ENCODE measurements at places on chromosomes 3 and 15.

DNA sequence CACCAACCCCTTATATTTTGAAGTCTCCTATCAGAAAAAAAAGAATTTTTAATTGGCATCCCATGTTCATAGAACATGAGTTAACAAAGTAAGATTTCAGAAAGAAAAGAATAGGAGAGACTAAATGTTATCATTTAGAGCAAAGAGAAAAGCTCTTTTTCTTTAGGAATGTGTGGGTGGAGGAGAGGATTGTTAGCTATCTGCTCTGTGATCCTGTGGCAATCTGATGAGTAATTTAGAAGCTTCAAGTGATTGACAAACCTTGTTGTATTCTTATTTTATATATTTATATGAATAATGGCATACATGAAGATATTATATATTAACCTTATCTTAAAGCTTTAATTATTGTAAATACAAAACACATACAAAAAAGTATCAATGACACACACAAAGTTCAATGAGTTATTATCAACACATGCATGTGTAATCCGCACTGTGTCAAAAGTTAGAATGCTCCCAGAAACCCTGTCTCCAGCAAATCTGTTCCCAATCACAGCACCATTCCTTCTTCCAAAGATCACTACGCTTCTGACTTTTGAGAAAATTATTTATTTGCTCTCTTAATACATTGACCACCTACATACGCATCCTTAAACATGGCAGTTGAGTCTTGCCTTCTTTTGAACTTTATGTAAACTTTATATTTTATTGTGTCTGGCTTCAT lies 907.4 kb downstream of the MCTP2 start:
- no peaks in the 10 kb centered on the region for H3K27me3 ChIP-seq
- no peaks in the 10 kb centered on the region for H3K4me1 ChIP-seq
- DNase-seq: no peak
- H3K27ac ChIP-seq: no peak overlapping the region
- H3K4me3 ChIP-seq: no peak overlapping the region
- no peaks in the 10 kb centered on the region for H3K36me3 ChIP-seq

DNA sequence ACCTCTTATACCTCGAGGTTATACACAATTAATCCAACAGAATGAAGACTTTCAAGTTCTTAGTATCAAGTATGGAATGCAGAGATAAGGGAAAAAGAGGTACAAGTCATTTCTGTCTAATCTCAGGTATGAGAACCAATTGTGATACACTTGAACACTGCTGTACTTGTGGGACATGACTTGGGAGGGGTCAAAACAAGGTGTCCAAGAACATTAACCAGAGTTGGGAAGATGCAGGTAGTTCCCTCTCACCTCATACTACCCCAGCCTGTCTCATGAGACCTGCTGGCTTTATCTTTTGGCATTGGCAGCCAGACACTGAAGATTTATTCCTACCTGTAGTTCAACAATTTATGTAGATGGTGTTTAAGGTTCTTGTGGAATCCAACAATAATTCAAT lies 209.7 kb downstream of the NR1D2 start:
- H3K27me3 ChIP-seq: no peaks in the 10 kb centered on the region
- no peak overlapping the region for H3K27ac ChIP-seq
- no peak for DNase-seq
- H3K36me3 ChIP-seq: no peaks in the 10 kb centered on the region
- no peaks in the 10 kb centered on the region for H3K4me1 ChIP-seq

DNA sequence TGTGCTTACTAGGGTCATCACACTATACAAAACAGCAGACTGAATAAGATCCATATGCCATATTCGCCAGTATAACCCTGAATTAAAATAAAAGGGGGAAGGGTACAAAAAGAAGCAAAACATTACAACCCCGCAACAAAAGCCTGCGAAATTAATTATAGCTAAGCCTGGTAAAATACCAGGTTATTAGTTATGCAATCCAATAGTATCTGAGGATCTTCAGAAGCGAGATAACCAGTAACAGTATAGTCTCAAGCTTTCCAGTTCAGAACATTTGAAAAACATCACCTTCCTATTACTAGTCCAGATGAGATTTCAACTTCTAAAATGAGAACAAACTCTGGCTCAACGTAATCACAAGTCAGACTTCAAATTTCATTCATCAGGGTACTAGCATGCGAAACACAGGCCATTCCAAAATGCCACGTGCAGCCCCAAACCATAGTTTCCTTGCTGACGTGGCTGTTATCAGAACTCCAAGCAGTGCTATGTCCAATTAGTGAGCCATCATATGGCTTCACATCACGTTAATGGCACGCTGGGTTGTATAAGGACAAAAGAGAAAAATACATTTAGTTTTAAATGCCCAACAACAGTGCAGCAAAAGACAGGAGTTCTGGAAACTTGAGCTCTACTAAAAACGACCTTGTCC lies 1.1 kb downstream of the SSR3 start:
- H3K27ac ChIP-seq: peak overlapping the region; percentile 96
- peaks cover 36% of the 10 kb centered on the region for H3K36me3 ChIP-seq
- no peaks in the 10 kb centered on the region for H3K27me3 ChIP-seq

GRCh38 chr3:67691926-67692325 lies 37.5 kb upstream of the SUCLG2 start:
- H3K4me1 ChIP-seq: no peaks in the 10 kb centered on the region
- DNase-seq: no peak
- no peaks in the 10 kb centered on the region for H3K36me3 ChIP-seq

- no peak overlapping the region for H3K4me3 ChIP-seq
- H3K27ac ChIP-seq: no peak overlapping the region
- peaks cover 24% of the 10 kb centered on the region for H3K4me1 ChIP-seq
- H3K36me3 ChIP-seq: no peaks in the 10 kb centered on the region
- H3K27me3 ChIP-seq: no peaks in the 10 kb centered on the region
These were observed 1.5 kb upstream of the RASSF1 start for GRCh38 chr3:50341996-50342650.

GRCh38 chr3:111802700-111803099 lies 56.4 kb upstream of the PHLDB2 start:
- no peaks in the 10 kb centered on the region for H3K36me3 ChIP-seq
- DNase-seq: no peak
- peak overlapping the region; percentile 84 for H3K27ac ChIP-seq
- no peak overlapping the region for H3K4me3 ChIP-seq
- peaks cover 19% of the 10 kb centered on the region for H3K4me1 ChIP-seq

GRCh38 chr3:354432-354831 lies 157.9 kb downstream of the CHL1 start:
- H3K4me1 ChIP-seq: peaks cover 12% of the 10 kb centered on the region
- no peak overlapping the region for H3K4me3 ChIP-seq
- H3K27me3 ChIP-seq: no peaks in the 10 kb centered on the region
- no peak overlapping the region for H3K27ac ChIP-seq

DNA sequence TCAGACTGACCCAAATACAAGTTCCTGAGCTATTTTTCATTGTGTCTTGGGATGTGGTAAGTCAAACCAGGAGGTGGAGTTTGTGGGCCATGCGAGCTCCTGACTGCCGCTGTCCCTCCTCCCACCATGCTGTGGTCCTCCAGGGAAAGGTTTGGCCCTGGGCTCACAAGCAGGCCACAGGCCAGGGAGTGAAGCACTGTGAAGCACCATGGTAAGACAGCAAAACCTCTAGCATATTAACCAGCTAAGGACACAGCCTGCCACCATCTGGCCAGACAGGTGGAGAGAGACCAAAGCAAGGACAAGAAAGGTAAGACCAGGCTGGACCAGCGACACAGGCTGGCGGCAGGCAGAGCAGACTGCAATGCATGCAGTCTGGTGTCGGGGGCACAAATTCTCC lies 15.3 kb downstream of the RAB43 start:
- H3K4me3 ChIP-seq: no peak overlapping the region
- no peak for DNase-seq
- no peaks in the 10 kb centered on the region for H3K4me1 ChIP-seq
- no peak overlapping the region for H3K27ac ChIP-seq

GRCh38 chr15:91284758-91285466 lies 184.9 kb downstream of the SV2B start:
- H3K4me1 ChIP-seq: no peaks in the 10 kb centered on the region
- H3K27me3 ChIP-seq: no peaks in the 10 kb centered on the region
- H3K27ac ChIP-seq: no peak overlapping the region
- DNase-seq: no peak
- H3K36me3 ChIP-seq: no peaks in the 10 kb centered on the region

GRCh38 chr15:33161209-33161608 lies 33.3 kb downstream of the FMN1 start:
- DNase-seq: no peak
- no peaks in the 10 kb centered on the region for H3K4me1 ChIP-seq
- no peaks in the 10 kb centered on the region for H3K36me3 ChIP-seq

- no peak for DNase-seq
- H3K27me3 ChIP-seq: no peaks in the 10 kb centered on the region
- H3K27ac ChIP-seq: no peak overlapping the region
- no peaks in the 10 kb centered on the region for H3K36me3 ChIP-seq
- no peaks in the 10 kb centered on the region for H3K4me1 ChIP-seq
- no peak overlapping the region for H3K4me3 ChIP-seq
These were observed 143.5 kb upstream of the TGFBR2 start for GRCh38 chr3:30462721-30463470.

DNA sequence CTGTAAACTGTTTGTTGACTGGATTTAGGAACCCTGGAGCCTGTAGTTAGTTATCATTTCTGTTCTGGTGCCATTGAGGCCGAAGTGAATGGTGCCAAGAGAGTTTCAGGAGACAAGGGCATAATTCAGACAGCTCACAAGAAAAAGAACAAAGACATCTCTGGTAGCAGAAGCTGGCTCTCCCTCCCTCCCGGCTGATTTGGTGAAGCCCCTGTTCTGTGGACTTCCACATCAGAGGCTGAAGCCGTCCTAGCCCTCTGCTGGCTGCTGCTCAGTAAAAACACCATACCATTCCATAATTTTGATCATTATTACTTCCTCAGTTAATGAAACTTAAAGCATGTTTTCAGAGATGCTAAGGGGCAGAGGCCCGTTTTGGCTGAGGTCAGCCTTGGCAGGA lies 381.2 kb upstream of the WNT5A start:
- H3K4me3 ChIP-seq: no peak overlapping the region
- H3K36me3 ChIP-seq: no peaks in the 10 kb centered on the region
- no peaks in the 10 kb centered on the region for H3K4me1 ChIP-seq
- no peak for DNase-seq
- no peak overlapping the region for H3K27ac ChIP-seq
- H3K27me3 ChIP-seq: no peaks in the 10 kb centered on the region

DNA sequence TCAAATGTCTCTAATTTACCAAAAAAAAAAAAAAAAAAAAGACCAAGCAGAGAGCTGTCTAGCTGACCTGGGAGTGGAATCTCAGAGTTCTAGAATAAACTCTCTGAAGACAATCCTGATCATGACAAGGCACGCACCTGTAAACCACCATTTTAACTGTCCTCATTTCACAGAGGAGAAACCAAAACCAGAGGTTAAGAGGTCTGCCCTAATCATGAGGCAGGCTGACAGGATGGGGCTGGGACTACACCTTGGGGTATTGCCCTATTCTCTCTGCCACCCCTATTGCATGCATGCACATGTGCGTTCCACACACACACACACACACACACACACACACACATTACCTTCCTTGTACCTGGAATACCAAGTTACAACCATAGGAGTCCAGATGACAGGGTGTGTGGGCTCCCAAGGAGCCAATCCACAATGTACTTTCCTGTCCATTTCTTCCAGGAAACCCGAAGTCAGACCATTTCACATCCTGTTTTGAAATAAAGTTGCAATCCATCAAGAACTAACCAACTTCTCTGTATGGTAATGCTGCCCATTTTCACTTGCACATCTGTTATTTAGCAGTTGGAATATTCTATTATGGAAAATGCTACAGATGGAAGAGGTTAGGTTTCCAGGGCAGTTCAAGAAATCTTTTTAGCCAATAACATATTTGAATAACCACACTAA lies 34.6 kb downstream of the HSPBAP1 start:
- no peaks in the 10 kb centered on the region for H3K27me3 ChIP-seq
- no peak overlapping the region for H3K27ac ChIP-seq
- no peaks in the 10 kb centered on the region for H3K36me3 ChIP-seq
- H3K4me3 ChIP-seq: no peak overlapping the region
- no peaks in the 10 kb centered on the region for H3K4me1 ChIP-seq
